ENCODE measurements at places on chromosomes 5 and 9.

- no peak for DNase-seq
These were observed 507 bp downstream of the CTNND2 start for GRCh38 chr5:11903614-11904264.

DNA sequence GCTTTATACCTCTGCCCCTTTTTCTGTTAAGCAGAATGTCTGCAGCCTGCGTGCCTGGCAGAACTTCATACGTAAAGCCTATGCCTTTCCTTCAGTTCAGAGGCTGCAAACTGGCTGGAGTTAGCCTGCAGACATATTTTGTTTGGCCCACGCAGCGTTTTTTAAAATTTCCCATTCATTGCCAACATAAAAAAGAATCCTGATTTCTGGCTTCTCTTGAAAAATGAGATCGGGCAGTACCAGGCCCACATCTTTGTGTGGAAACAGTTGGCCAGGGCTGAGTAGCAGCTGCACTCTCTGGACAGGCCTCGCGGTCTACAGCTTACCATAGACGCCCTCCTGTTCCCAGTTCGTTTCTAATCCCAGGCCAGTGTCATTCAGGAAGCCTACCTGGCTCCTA lies 104.4 kb downstream of the SMARCA2 start:
- DNase-seq, result no peak

DNA sequence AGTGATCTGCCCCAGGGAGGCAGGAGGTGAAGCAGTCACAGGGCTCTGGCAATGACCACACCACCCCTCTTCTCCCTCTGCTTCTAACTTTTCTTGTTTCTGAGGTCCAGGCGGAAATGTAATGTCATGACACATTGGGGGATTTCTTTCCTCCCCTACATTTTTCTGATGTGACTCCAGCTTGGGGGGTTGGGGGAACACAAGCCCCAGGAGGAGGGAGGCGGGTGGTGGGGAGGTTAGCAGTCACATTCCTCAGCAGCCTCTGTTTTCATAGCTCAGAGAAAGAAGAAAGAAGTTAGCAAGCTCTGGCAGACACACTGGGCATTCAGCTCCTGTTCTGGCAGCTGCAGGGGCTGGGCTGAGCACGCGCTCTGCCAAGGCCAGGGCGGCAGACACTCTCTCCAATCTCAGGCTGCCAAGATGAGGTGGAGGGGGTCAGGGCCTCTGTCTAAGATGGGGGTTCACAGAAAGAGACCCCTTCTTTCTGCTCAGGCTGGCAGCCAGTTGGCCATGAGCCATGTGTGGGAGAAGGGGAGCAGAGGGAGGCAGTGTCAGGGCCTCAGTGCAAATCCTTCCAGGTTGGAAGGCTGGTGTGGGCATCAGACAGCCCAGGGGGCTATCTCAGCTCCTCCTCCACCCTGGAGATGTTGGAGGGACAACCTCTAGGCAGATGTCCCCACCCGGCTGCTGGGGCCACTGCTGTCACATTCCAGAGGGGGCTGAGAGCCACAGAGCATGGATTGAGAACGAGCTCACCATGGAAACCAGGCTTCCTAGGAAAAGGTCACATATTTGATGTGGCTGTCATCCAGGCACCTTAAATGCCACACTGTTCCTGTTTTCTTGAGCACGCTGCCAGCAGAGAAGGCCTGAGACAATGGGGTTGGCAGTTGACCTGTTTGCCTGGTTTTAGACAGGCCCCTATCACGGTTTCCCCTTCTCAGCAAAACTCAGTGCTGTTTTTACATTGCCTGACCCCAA lies 20.1 kb upstream of the PFDN1 start:
- DNase-seq, result no peak

- no peak for DNase-seq
These were observed 509.4 kb downstream of the BNC2 start for GRCh38 chr9:16361118-16361517.

DNA sequence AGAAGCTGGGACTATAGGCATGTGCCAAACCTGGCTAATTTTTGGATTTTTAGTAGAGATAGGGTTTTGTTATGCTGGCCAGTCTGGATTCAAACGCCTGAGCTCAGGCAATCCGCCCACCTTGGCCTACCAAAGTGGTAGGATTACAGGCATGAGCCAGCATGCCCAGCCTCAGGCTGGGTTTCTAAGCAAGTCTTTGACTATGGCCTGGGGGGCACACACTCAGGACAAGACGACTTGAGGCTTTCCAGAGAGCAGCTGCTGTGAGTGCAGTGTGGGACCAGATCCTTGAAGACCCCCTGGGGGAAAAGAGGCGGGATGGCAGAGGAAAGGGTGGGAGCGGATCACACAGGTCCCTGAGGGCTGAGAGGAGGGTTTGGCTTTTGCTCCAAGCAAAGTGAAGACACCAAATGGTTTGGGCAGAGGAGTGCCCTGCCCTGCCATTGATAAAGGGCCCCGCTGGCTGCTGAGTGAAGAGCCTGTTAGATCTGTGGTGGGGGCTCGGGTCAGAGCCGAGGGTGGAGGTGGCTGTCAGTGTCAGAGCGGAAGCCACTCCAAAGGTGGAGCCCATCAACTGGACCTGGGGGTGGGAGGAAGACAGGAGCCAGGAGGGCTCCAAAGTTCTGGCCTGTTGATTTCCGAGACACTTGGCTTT lies 46.8 kb upstream of the FUBP3 start:
- peak; percentile 59 for DNase-seq

- peak; percentile 76 for DNase-seq
These were observed 31.7 kb downstream of the AP3S1 start for GRCh38 chr5:115873392-115873791.

DNA sequence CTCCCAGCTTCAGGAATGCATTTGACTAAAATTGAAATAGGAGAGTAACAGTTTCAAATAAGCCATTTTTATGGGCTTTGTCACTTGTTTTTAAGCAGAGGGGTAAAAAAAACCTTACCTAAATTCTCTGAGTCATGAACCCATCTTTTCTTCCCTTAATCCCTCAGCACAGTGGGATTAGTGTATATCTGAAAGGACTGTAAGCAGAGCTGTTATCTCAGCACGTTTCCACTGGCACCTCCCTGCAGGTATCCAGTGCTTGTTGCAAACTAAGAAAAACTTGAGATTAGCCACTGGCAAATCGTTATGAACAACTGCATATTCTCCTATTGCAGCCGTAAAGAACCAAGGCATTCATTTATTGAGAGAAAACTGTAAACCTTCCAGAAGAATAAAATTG lies 872.7 kb downstream of the EFNA5 start:
- DNase-seq, result peak; percentile 38

DNA sequence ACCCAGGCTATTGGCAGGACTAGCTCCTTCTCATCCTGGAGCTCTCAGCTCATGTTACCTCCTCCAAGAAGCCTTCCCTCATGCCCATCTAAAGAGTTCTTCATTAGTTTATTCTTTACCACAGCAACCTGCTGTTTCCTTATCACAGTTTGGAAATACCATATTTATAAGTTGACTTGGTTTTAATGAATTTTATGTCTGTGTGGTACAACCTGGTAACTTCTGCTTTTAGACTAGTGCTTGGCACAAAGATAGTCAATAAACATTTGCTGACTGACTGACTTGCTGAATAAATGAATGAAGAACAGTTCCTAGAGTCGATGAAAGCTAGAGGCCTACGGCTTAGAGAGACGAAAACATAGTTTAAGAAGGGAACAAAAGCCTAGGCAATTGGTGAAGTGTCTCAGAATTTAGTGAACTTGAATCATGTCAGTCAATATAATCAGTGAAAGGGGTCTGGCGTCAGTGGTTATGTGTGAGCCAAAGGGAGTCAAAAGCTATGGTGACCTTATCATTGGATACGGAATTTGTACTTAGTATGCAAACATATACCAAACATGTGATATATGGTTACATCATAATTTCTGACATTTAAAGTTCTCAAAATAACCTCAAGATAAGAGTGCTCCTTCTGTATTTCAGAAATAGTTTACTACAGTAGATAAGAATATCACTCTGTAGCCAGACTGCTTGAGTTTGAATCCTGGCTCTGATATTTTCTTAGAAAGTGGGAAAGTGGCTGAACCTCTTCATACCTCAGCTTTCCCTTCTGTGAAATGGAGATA lies 239.5 kb downstream of the MCTP1 start:
- no peak for DNase-seq

DNA sequence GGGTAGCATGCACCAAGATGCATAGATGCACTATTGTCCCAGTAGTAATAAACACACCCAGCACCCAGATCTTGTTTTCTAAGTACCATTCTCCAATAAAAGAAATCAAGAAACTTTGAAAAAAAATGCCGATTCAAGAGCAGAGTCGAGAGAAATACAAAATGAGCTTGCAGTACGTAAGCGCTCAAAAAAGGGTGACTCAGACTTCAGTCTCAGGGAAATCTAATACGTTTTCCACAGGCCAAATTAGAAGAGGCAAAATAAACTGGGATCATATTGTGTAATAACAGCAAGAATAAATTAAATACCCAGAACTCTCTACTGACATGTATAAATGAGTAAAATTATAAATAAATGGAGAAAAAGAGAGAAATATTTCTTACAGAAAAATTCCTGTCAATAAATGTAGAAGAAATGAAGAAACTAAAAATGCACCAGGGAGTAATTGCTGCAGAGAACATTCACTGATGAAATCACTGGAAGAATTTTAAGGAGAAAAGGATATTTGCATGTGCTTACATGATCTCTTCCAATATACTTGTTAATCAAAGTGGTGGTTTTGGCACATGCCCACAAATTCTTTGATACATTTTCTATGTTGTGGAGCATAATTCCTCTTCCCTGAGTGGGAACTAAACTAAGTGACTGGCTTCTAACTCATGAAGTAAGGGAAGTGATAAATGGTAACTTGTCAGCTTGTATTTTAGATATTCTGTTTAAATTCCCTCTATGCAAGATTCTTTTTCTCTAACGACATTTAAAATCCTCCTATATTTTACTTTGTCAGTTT lies 567.6 kb upstream of the ADAMTS16 start:
- DNase-seq, result no peak

DNA sequence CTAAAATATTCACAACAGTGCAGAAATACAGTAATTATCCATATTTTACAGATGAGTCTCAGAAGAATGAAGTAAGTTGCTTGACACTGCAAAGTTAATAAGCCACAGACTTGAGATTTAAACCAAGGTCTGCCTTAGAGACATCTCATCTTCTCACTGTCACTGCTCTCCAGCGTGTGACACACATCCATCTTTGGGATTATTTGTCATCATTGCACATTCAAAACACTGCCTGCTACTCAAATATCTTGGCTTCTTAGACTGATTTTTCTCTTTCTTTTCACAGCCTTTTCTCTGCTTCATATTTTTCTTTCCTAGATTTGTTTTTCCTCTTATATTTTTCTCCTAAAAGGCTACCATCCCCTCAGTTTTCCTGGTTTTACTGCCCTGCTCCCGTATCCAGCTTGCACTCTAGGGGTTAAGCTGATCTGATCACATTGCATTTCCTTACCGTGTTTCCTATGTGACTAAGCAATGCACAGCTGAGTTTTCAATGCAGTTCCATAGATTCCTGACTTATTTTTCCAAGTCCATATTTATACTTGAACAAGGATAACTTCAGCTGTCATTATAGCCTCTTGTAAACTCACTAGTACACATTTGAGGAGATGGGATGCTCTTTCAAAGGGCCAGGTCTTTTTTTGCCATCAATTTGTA lies 353.0 kb downstream of the PLK2 start:
- DNase-seq, result no peak

- DNase-seq, result no peak
These were observed 232.1 kb downstream of the MAN2A1 start for GRCh38 chr5:109921735-109922380.

- DNase-seq, result no peak
These were observed 32.6 kb downstream of the GABRB2 start for GRCh38 chr5:161513942-161514341.

DNA sequence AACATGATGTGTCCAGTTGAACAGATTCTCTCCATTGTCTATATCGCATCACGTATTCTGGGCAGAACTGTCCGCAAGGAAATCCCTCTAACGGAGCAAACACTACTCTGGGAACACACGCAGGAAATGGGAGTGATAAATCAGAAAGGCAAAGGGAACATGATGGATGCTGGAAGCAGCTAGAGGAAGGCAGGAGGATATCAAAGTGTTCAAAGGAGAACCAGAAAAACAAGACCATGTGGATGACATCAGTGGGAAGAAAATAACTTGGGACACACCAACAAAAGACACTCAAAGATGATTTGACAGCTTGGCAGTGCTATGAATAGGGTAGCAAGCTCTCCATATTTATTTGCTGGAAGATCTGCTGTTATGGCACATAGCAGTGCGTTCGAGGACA lies 142.9 kb downstream of the PLK2 start:
- DNase-seq, result no peak

DNA sequence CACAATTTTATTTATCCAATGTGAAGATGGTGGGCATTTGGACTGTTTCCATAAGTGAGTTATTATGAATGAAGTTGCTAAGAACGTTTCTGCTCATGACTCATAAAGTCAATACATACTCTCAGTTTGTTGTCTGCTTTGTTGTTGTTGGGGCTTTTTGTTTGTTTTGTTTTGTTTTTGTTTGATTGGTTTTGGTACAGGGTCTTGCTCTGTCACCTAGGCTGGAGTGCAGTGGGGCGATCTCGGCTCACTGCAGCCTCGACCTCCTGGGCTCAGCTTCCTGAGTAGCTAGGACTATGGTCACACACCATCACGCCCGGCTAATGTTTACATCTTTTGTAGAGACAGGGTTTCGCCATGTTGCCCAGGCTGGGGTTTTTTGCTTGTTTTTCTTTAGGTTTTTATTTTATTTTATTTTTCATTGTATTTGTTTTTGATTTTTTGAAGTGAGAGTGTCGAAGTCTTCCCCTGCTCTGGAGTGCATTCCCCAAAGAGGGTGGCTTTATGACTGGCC lies 18.0 kb downstream of the TRIM7 start:
- DNase-seq, result no peak

- DNase-seq, result no peak
These were observed 12.0 kb downstream of the HIGD2A start for GRCh38 chr5:176400382-176401156.

DNA sequence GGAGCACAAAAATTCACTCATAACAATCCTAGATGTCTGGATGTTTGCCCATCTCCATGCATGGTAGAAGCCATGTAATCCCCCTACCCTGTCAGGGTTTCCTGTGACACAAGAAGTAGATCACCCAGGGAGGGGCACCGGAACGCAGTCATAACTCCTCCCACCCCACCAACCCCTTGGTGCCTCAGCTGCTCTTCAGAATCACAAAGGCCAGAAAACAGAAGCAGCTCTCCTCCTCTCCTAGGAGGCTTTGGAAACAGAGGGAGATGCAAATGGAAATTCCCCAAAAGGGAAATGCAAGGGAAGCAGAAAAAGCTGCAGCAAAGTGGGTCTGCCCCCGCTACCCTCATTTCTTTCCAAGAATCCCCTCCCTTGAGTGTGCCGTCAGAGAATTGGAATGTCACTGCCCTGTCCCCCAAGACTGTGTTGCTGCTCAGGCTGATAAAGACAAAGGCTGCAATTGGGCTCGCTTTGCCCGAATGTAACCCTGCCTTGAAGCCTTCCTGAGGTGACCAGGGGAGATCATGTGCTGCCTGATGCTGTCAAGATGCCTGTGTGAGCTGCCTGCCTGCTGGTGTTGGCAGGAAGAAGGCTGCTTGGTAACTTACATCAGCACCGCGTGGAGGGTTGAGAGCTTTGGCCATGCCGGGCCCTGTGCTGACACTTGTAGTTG lies 65.5 kb upstream of the ABCA1 start:
- DNase-seq, result peak; percentile 38

DNA sequence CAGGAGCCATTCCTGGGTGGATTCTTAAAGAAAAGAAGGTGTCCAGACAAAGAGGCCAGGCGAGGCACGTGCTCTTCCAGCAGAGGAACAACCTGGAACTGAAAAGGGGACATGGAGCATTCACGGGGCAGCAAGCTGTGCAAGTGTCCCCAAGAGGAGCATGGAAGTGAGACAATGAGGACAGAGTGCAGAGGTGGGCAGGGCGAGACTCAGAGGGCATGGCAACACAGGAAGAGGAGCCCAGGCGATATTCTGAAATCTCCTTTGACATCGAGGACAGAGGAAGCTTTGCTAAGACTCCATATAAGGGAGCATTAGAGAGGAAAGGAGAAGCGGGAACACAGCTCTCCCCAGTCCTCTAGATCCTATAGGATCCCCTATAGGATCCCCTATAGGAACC lies 29.4 kb upstream of the SPATA31E1 start:
- DNase-seq, result no peak

Data from NCI-H69 (cell line).